ENCODE measurements at places on chromosomes 6 and 20. TPM values are rescaled to one million over a fixed set of nuclear protein-coding genes. Genes with fewer than 3 reads are reported as not detected.

The PBOV1 gene
- not detected for total RNA-seq

The MAS1 gene
- 0.02 TPM for total RNA-seq

The TEAD3 gene
- total RNA-seq = 0.25 TPM

The TSPO2 gene
- total RNA-seq = not detected

The SLC2A10 gene
- total RNA-seq = 1.5 TPM

All from natural killer cell treated with Interleukin-12 subunit alpha and Interleukin-12 subunit beta and Interleukin-15 and Interleukin-18, amount 100 ng/mL, for 72 hours (primary cell).